Cerebellar nuclear complex (tissue), 1 donor: ENCODE measurements at places on chromosomes 1 and 21.
A peak's percentile ranks its signal among the peaks of the same experiment; 100 is the strongest.

DNA sequence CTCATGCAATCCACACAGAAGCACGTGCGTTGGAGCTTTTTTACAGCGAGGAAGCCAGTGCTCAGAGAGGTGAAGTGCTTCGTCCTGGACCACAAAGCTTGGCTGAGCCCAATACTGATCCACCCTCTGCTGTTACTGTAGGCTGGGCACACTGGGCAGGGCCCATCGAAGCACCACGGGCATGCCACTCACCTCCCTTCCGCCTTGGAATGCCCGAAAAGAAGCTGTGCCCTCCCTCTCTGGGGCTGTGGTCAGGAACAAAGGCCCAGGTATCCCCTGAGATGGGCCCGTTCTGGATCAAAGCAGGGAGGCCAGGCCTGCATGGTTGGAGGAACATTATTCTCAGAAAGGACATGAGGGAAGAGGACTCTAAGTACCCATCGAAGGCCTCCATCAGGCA lies 206.7 kb upstream of the C1orf174 start:
- DNase-seq, result no peak

DNA sequence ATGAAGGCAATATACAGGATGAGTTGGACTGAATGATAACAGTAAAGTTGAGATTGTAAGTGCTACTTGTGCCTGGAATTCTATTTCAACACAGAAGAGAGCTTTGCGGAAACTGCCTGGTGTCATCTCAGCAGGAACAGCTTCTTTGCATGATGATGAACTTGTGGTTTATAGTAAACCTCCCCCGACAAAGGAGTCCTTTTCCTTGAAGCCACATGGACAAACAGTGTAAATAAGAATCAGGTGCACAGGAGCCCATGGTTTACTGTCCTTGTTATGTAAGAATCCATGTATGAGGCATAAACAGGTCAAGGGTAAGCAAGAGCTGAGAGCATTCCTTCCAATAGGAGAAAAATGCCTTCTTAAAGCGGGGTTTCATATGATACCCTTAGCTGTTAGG lies 66.2 kb downstream of the PCNX2 start:
- no peak for DNase-seq

- DNase-seq, result no peak
These were observed 14.2 kb downstream of the RAP1A start for GRCh38 chr1:111633736-111634247.

GRCh38 chr1:192489047-192489446 lies 86.5 kb upstream of the RGS1 start:
- no peak for DNase-seq

DNA sequence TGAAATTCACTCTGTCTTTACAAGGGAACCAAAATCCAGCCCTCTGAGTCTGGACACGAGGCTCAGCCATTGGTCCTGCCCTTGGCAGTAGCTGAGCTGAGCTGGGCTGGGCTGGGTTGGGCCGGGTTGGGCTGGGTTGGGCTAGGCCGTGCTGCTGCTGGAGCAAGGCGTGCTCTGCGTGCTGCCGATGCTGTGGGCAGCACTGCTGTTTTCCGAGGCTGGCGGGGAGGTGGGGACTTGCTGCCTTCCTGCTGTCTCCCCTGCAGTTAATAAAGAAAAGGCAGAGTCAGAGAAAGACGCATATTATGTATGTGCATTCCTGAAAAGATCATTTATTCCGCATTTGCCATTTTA lies 182.9 kb downstream of the CDC7 start:
- DNase-seq, result no peak

DNA sequence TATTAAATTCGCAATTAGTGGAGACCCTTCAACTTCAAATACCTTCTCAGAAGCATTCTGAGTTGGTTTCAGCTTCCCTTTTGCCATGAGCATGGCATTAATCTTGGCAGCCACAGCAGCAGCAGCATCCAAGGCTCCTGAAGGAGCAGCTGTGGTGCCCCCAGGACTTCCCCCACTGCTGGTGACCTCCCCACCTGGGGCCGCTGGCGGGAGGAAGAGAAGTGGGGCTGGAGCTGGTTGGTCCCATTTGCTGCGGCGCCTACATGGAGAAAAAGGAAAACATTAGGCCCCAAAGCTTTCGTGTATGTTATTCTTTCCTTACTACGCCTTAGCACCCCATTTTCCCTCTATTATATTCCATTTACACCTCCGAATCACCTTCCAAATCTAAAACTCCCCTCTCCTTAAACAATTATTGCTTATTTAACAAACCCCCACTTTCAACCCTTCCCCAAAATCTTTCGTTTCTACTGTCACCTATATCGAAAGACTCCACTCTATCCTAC lies 569 bp downstream of the KHDC4 start:
- DNase-seq, result no peak

GRCh38 chr1:182391362-182392049 lies at the start of gene GLUL:
Gene GLUL, minus strand, starts transcription at chr1:182391790. Its CDS starts 3,053 bp downstream, at chr1:182388737.
- DNase-seq, result peak; percentile 15

DNA sequence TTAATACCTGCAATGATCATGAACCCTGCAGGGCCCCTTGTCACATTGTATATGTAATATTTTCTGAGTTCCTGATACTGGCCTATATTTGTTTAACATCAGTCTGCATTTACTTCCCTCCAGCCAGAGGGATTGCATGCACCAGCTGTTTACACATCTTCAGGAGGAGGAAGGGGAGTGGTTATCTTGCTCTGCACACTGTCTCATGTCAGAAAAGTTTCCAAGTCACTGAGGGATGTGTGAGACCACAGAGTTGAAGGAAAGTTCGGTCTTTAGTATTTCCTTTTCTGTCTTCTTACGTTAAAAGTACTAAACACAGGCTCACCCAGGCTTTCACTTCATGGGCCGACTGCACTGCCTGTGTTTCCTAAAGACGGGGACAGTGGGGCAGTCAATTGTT lies 574.1 kb downstream of the LMO4 start:
- no peak for DNase-seq

- DNase-seq, result no peak
These were observed 1492.1 kb downstream of the MRPL39 start for GRCh38 chr21:24115141-24115540.

DNA sequence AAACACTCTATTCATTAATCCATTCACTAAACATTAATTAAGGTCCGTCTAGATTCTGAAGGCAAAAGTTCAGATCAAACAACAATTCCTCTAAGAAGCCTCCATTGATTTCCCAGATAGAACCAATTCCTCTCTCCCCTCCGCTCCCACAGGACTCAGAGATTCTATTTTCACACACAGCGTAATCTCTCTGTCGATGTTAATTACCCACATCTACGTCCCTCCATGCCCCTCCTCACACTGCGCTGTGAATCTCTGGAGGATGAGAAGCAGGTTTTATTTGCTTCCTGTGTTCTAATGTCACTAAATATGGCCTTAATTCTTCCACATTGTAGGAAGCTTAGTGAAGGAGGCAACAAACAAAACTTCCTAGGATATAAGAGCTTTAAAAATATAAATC lies 306.7 kb downstream of the DSCAM start:
- no peak for DNase-seq

DNA sequence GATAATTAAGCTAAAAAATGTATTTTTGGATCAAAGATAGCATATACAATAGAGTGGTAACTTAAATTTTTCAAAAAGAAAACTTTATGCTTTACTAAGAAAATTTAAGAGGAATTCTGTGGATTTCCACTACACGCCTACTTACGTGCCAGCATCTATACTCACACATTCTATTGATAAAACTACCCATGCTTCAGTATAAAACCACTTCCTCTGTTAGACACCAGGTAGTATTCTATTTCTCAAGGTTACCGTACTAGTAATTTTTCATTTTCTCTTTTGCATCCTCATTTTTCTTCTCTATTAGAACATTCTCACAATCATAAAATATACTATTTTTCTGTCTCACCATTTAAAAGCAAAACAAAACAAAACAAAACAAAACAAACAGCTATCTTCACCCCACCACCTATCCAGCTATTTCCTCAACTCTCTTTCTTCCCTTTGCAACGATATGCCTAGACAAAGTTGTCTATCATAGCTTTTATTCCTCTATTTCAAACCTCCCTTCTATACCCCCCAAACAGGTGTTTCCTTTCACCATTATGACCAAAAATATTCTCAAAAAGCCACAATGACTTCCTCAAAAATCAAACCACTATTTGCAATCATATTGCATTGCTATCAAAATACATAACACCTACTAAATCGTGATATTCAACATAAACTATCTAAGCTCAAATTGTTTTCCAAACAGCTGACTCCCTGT lies 1652.0 kb downstream of the MRPL39 start:
- no peak for DNase-seq

GRCh38 chr1:68375919-68376318 lies 73.8 kb downstream of the RPE65 start:
- DNase-seq, result no peak

GRCh38 chr1:75472089-75472970 lies 138.6 kb downstream of the SLC44A5 start:
- DNase-seq, result no peak

GRCh38 chr21:36946949-36947356 lies 19.5 kb downstream of the HLCS start:
- no peak for DNase-seq

- DNase-seq, result no peak
These were observed 14.7 kb upstream of the NBPF11 start for GRCh38 chr1:148166558-148167492.

DNA sequence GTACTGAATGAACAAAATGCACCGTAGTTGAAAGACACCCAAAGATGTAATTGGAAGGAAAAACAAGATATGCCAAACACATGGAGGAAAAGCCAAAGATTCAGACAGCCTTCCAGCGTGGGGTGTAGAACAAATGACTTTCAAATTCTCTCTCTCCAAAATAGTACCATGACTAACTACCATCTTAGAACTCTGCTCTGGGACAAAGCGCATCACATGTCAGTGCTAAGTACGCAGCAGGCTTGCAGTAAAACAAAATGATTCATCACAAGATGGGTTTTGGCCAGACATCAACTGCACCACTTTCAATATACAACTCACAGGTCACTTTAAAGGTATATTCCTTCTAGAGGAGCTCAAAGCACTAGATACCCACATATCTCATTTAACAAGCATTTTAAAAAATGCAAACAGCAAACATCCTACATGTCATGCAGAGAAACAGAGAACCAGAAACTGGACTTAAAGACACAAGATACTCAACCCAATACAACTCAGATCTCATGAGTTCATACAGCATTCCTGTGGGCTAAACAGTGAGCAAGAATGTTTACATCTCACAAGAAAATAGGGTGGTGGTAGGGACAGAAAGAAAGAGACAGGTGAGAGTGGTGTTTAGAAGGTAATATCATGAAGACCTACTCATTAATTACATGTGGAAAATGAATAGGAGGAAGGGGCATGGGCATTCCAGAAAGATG lies 75.7 kb downstream of the BCAR3 start:
- DNase-seq, result no peak

GRCh38 chr1:65055747-65056146 lies 89.4 kb upstream of the JAK1 start:
- no peak for DNase-seq

GRCh38 chr1:244603498-244603897 lies 49.4 kb upstream of the DESI2 start:
- no peak for DNase-seq

DNA sequence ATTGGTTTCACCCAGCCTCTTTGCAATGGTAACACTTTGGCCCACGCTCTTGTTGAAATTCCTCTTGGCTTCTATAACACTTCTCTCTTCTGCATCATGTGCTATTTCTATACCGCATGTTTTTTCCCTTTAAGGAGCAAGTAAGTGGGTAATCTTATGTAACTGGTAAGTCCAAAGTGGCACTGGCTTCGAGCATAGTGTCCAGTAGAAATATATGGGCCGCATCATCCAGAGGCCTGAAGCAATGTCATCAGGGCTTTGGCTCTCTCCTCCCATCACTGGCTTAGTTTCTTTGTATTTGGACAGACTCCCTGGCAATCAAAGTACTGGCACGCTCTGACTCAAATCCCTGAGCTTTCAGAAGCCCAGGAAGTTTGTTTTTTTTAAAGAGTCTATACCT lies 17.5 kb downstream of the CHML start:
- no peak for DNase-seq

GRCh38 chr1:118381197-118381869 lies 196.3 kb upstream of the SPAG17 start:
- DNase-seq, result no peak

GRCh38 chr1:151563376-151563775 lies 23.3 kb downstream of the TUFT1 start:
- no peak for DNase-seq

DNA sequence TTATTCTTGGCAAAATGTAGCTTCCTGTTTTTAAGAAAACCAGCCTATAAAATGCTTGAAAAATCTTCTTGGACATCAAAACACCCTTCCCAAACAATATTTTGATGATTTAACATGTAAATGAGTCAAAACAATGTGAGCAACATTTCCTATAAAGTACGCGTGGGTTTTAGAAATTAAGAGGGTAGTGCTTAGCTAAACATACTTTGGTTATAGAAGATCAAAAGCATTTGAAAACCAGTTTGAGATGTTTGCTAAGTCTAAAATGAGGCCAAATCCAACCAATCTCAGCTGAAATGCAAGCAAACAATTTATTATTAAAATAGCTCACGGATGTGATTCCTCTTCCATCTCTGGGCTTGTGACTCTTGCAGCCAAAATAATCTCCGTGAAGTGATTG lies 350.4 kb downstream of the TGFB2 start:
- DNase-seq, result no peak

- no peak for DNase-seq
These were observed 20.3 kb upstream of the BMP8B start for GRCh38 chr1:39808784-39809517.

- no peak for DNase-seq
These were observed 282.2 kb downstream of the PLPP3 start for GRCh38 chr1:56297208-56297607.

GRCh38 chr21:20701235-20701634 lies 297.0 kb upstream of the NCAM2 start:
- DNase-seq, result no peak

DNA sequence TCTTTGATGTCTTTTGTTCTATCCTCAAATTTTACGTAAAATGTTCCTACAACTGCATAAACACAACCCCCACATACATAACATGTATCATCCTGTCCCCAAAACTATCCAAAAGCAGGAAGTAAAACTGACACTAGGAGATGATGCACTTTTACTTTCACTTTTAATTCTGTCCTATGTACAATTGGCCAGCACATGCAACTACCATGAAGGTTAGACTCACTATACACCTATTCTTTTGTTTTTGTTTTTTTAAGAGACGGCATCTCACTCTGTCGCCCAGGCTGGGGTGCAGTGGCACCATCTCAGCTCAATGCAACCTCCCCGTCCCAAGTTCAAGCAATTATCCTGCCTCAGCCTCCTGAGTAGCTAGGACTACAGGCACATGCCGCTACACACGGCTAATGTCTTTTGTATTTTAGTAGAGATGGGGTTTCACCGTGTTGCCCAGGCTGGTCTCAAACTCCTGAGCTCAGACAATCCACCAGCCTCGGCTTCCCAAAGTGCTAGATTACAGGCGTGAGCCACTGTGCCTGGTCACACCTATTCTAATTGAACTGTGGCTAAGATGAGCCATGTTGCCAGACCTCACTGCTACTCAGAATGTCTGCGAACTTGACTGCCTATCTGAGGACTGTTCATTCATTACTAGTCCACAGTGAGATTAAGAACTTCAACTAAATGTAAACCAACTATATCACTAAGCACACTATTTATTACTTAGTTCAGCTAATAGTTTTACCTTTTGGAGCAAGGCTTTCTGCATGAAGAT lies 48.0 kb downstream of the TOR3A start:
- no peak for DNase-seq
